HS-5 (cell line): ENCODE measurements at places on chromosomes 16 and 17.

GRCh38 chr16:78249056-78249455 is 149.6 kb downstream of the WWOX start:
- DNase-seq = no peak

DNA sequence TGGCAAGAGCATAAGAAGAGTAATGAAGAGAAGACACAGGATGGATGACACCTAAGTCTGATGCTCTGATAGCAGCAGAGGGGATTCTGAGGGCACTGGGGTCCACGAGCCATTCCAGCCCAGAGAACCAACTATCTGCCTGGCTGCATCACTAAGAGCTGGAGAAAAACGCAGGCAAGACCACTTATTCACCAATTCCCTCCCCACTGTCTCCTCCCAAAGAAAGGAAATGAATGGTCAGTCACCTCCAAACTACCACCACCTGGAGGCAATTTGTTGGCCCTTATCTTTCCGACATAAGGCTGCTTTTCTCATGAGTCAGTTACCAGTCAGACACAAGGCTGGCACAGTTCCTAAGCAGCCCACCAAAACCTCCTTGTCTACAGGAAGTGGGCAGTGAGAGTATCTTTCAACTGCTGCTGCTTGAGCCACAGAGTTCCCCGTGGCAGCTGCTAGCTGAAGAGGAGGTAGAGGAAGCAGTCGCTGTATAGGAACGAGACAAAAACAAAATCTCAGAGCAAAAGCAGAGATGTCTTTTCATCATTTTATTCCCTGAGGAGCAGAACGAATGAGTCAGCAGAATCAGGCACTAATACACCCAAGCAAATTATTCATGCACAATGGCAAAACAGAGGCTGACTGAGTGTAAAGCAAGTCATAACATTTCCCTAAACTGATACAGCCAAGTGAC is 111.1 kb downstream of the SMG6 start:
- DNase-seq = peak; percentile 99

DNA sequence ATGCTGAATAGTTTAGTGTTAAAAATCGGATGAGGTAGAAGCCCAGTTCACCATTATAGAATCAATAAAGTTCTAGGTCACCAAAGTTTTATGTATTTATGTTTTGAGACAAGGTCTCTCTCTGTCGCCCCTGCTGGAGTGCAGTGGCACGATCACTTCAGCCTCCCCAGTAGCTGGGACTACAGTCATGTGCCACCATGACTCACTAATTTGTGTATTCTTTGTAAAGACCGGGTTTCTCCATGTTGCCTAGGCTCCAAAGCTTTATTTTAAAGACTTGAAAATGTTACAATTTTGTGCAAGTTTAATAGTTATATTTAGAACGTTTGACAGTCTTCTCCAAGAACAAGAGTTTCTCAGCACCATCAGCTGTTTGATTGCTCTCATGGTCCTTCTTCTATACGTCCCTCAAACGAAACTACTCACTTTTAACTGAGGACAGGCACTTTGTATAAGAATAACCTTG is 32.1 kb downstream of the NDE1 start:
- DNase-seq = peak; percentile 40

DNA sequence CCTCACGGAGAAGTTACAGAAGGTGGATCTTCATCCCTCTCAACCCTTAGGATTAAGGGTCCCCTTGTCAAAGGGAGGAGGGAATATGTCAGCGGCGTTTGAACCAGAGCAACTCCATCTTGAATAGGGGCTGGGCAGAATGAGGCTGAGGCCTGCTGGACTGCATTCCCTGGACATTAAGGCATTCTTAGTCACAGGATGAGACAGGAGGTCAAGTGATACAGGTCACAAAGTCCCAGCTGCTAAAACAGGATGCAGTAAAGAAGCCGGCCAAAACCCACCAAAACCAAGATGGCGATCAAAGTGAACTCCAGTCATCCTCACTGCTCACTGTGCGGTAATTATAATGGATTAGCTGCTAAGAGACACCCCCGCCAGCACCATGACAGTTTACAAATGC is 36.7 kb downstream of the RBFOX3 start:
- peak; percentile 6 for DNase-seq

- no peak for DNase-seq
Measured at GRCh38 chr17:45036691-45037090, 14.7 kb downstream of the DCAKD start.

GRCh38 chr16:54080524-54081008 is 206.0 kb downstream of the IRX3 start:
- DNase-seq = peak; percentile 80

GRCh38 chr17:13114601-13115031 is 96.8 kb upstream of the ELAC2 start:
- peak; percentile 24 for DNase-seq

DNA sequence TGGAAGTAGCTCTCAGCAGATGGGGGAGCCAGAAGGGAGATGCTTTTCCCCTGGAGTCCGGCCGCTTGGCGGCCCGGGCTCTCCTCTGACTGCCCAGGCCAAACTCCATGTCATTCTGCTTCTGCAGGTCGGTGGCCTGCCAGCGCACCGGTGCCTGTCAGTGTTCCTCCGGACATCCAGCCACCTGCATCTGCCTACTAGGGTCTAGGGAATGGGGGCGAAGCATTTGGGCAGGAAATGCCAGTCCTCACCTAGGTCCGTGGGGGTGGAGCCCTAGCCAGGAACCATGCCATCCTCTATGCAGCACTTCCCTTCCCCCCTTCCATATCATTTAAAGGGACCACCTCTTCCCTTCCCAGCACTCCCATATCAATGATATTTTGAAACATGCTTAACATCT is 34.2 kb downstream of the GJC1 start:
- no peak for DNase-seq

GRCh38 chr17:78862073-78863023 is 21.7 kb upstream of the USP36 start:
- DNase-seq = peak; percentile 99

GRCh38 chr17:62119373-62119772 is 54.3 kb upstream of the MED13 start:
- no peak for DNase-seq

DNA sequence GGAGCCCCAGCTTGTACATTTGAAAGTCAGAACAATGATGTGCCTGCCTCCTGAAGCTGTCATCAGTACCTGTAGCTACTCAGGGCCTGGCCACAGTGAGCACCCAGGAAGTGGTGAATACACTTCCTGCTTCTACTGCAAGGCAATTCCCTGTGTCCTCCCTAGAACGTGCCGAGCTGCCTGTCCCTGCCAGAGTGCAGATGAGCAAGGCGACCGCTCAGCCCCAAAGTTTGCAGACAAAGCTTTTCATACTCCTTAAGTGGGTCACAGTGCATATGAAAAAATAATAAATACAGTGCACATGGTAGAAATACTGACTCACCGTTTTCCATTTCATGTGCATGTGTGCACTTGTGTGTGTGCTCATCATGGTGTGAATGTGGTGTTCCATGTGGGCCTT is 77.3 kb downstream of the MPRIP start:
- DNase-seq = no peak

DNA sequence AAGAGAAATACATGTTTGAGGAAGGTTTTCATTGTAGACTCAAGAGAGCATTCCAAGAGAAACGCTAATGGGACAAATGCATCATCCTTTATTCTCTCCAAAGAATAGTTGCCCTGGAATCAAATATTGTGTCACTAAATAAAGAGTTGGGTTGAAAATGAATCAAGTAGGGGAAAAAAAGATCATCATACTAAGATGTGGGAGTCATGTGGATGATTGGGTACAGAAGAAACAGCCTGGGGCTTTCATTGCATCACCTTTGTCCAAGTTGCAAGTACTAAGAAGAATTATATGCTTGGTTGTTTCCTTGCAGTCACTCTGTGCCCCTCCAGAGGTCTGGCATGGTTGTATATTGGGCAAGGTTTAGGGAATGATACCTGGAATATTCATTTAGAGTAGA is 658.9 kb downstream of the TOX3 start:
- DNase-seq = no peak

DNA sequence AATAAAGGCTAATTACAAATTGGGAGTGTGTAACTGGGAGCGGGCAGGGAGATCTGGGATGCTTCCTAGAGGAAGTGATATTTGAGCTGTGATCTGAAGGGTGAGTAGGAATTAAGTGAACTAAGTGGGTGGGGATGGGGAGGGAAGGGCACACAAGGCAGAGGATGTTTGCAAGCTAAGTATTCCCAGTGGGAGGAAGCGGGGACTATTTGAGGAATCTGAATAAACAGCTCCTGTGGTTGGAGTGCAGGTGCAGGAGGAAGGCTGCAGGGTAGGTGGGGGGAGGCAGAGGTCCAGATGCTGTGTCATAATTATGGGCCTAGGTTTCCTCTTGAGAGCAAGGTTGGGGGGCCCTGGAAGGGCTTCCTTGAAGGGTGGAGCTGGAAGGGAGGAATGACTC is 102.1 kb upstream of the HS3ST2 start:
- no peak for DNase-seq
